Thymus (tissue), 14 donors: ENCODE measurements at places on chromosomes 3 and 15. TPM values are rescaled to one million over a fixed set of nuclear protein-coding genes. Genes with fewer than 3 reads are reported as not detected.
A peak's percentile ranks its signal among the peaks of the same experiment; 100 is the strongest.

The CLDN18 gene
- total RNA-seq, result 0.28 TPM

The NANOGP8 gene
- total RNA-seq, result not detected

DNA sequence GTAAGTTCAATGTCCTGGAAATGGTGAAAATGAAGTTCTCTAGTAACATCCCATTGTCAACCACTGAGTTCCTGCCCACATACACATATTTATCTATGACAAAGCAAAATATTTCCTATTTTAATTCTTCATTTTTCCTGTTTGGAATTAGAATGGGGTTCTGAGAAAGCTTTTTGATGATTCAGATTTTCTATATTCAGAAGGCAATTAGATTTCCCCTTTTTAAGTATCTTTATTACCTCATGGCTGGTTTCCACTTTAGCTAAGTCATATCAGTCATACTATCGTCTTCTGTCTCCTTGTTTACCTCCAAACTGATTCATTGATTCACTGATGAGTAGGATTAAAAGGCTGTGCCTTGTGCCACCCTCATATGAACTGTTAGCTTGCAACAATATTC lies 17.9 kb downstream of the ETFA start:
- DNase-seq, result no peak

GRCh38 chr3:36891701-36892160 lies 53.1 kb downstream of the TRANK1 start:
- DNase-seq, result no peak

The MKRN3 gene
- 2.3 TPM for total RNA-seq

The QARS1 gene
- total RNA-seq, result 223 TPM

GRCh38 chr3:46692566-46692990 lies 901 bp downstream of the ALS2CL start:
- DNase-seq, result no peak

The KCNAB1 gene
- 1.0 TPM for total RNA-seq

GRCh38 chr15:65460741-65461347 lies 38.1 kb upstream of the IGDCC4 start:
- DNase-seq, result no peak

DNA sequence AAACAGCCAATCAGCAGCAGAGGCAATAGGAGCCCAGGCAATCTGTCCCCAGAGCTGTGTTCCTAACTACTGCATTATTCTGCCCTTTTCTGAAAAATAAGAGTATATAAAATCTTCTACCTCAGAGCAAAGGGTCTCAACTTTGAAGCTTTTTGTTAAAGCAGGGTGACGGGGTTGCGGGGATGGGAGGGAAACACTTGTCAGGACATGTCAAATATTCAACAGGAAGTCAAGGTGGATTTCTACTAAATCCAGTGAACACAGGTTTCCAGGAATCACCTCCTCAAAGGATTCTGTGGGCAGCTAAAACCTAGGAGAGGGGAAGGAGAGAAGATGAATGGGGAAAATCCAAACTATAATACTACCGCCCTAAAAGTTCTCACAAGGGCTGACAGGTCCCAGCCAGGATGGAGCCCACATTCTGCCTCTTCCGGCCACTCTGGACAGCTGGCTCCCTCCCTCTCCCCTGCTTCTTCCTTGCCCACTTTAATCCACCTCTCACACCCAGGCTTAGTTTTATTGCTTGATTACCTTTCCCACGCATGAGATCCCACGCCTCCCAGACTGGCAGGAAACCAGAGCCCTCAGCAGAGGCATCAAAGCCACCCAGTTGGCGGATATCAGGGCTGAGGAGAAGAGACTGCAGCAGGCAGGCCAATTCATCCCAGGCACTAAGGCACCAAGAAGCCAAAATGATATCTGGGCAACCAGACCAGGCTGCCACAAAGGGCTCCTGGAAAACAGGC lies 77.2 kb downstream of the OSBPL10 start:
- peak; percentile 24 for DNase-seq

DNA sequence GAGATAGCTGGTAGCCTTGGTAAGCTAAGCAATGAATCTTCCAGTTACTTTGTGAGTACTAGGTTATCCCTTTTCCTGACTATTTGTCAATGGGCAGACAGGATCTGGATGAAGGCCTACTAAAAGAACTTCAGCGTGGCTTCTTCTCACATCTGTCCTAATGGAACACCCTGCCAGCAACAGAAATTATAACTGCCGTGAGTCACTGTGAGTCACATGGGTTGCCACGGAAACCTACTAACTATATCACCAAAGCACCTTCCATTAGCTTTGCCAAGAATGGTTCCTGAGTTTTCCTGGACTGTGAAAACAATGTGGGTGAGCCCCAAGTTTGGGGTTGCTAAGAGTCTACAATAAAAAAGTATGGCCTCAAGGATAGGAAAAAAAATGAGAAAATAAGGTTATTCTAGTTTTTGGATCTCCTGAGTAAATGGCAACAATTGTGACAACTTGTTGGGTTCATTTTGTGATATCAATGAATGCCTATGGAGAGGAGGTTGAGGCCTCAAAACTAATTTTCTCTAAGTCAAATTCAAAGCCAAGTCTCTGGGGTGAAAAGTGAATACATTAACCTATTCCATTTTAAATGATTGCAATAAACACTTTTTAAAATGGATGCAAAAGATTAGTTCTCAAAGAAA lies 195.1 kb upstream of the ICE2 start:
- no peak for DNase-seq

- DNase-seq, result no peak
These were observed 2.7 kb upstream of the KNL1 start for GRCh38 chr15:40591389-40591788.

DNA sequence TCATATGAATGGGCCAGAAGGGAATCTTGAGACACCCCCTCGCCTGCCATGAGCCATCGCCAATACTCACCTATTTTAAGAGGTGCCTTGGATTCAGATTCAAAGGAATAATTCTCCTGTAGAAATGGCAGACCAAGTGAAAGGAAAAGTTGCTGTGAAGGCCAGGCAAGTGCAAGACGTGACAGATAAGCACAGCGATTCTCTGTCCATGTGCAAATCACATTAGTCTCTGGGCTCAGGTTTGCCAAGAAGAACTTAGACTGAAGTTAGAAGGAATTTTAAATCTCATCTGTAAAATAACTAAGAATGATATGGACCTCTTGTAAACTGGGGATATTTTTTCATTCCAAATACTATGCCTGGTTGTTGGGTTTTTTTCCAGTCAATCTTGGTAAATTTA lies 173.6 kb downstream of the UACA start:
- no peak for DNase-seq

DNA sequence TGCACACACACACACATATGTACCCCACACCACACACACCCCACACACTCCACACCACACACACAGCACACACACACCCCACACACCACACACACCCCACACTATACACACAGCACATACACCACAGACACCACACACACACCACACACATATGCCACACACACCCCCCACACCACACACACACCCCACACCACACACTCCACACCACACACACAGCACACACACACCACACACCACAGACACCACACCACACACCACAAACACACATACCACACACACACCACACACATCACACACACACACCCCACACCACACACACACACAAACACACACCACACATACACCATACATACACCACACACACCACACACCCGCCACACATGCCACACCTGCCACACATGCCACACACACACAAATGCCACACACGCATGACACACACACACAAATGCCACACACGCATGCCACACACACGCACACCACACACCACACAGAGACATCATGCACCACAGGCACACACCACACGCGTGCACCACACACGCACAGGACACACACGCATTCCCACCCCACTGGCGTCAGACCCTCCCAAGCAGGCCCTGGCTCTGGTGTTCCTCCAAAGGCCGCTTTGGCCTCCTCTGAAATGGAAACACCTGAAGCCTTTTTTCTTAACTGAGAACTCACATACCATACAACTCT lies 15.7 kb downstream of the CHST13 start:
- DNase-seq, result no peak

GRCh38 chr15:38809621-38810020 lies 245.0 kb upstream of the RASGRP1 start:
- no peak for DNase-seq

The CPEB1 gene
- 0.09 TPM for total RNA-seq

The TMEM158 gene
- total RNA-seq, result 0.66 TPM

GRCh38 chr15:74196175-74196574 lies 6.4 kb downstream of the STRA6 start:
- no peak for DNase-seq

DNA sequence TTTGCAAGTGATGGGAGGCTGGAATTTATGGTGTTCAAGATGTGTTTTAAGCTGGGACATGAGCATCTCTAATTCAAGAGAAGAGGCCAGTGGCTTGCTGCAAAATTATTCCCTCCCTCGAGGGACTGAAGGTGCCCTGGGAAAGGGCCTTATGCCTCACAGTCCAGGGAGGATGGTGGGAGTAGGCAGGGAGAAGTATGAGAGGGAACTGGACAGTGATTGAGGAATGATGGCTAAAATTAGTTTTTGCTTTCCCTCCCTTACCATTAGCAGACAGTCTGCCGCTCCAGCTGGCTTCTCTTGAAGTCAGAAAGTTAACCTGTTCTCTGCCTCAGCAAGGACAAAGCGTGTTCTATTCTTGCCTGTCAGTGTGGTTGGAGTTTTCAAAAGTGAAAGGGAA lies 139.8 kb upstream of the SEMA6D start:
- DNase-seq, result no peak

DNA sequence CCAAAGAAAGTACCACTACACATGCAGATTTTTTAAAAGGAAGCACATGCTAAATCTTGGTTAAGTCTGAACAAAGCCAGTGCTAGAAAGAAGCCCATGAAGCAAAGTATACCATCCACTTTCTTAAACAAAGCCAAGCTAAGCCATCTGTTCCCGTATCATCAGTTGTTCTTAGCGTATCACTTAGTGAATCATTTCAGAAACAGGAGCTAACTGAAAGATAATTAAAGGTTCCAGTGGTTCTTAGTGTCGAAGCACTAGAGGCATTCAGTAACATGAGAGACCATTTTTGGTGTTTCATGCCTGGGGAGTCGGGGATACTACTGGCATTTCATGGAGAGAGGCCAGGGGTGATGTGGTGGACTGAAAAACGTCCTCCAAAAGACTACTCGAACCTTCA lies 12.8 kb downstream of the UBXN7 start:
- no peak for DNase-seq

DNA sequence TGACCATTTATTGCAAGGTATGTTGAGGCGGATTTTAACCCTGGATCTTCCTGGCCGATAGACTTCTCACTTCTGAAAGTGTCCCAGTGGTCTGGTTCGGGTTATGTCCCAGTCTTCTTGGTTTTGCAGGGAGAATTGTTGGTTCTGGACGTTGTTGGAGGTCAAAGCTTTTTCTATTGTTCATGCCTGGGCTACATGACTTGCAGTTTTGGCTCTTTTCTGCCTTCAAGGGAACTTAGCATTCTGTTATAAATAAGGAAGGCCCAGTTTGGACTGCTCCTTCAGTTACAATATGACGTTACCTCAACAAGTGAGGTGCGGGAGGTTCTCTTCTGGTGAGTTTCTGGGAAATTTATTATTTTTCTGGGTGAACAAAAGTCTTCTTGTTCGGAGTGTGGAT lies 614.3 kb downstream of the DIPK2A start:
- DNase-seq, result no peak

The GABRB3 gene
- total RNA-seq, result 2.8 TPM

GRCh38 chr15:58487041-58487723 lies 55.4 kb downstream of the LIPC start:
- DNase-seq, result no peak

DNA sequence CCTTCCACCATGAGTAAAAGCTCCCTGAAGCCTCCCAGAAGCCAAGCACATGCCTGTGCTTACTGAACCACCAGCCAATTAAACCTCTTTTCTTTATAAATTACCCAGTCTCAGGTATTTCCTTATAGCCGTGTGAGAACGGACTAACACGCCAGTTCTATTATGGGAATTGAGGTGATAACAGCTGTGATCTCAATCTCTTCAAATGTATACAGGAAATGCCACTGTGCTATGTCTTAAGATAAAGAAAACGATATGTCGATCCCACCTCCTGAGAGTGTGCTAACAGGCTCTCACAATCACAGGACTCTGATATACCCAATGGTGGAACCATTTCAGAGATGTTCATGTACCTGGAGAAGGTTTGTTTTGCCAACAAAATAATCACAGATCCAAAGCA lies 26.2 kb downstream of the CHSY1 start:
- DNase-seq, result no peak

The TMEM212 gene
- not detected for total RNA-seq

- DNase-seq, result no peak
These were observed 119.9 kb upstream of the CBLB start for GRCh38 chr3:105988540-105989212.

- no peak for DNase-seq
These were observed 176.0 kb downstream of the ABHD5 start for GRCh38 chr3:43866529-43867353.

GRCh38 chr3:46065294-46065705 lies 38.0 kb upstream of the XCR1 start:
- DNase-seq, result peak; percentile 66

DNA sequence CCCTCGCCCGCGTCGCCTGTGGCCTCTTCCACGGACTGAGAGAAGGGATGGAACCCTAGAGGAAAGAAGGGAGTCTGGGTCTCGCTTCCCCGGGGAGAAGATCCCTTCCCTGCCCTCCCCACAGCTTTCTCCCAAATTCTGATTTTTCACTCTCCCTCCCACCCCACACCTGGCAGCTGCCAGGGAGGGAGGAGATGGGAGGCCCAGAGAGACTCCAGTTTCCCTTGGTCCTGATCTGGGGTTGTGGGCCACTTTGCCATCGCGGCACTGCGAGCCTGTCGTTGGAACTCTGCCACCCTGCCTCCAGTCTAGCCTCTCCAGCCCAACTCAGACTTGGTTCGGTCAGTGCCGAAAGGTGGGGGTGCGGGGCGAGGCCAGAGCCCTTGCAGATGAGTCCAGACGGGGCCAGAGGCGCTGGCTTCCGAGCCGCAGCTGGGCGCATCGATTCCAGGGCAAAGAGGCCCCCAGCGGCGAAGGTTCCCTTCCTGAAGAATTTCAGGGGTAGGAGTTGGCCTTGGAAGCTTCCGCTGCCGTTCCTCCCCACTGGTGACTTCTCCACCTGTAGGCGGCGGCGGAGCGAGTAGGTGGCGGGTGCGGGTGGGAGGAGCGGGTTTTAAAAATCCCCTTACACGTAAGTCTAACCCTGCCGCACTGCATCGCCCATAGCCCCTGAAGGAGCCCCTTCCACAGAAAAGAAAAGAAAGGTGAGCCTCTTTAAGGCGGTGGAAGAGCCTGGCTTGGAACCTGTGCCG lies 5.2 kb downstream of the WNT5A start:
- DNase-seq, result no peak

DNA sequence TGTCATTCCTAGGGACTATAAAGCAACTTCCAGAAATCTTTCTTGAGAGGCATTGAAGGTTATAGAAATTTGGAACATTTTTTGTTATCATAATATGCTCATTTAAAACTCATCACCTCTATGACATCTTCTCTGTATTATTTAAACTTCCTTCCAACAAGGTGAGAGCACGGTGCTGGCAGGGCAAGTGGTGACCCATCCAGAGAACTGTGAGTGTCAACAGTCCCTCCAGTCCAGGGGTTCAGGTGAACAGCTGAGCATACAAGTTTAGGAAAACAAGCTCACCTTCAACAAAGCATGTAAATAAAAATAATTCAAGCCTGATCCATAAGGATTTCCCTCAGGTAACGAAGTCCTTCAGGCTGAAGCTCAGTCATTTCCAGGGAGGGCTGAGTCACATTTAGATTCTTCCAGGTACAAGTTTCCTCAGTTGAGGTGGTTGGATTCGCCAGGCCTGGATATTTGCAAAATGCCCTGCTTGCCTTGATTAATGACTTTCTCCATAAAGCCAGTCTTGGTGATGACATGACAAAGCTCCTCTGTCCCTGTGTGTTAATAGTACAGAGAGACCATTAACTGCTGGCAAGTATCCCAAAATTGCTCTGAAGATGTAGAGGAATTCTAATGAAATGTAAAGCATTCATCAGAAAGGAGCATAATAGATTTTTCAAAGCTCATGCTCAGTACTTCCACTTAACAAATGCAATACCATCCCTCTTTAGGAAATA lies 263.6 kb upstream of the GADL1 start:
- DNase-seq, result no peak
